Activated T-cell treated with anti-CD3 and anti-CD28 coated beads, Interleukin-2, amount 50 U/mL, for 72 hours (primary cell): ENCODE measurements at places on chromosomes 12 and 14. TPM values are rescaled to one million over a fixed set of nuclear protein-coding genes. Genes with fewer than 3 reads are reported as not detected.
A peak's percentile ranks its signal among the peaks of the same experiment; 100 is the strongest.

The DLK1 gene
- total RNA-seq: not detected

The DHRS2 gene
- 5.0 TPM for total RNA-seq

The HPD gene
- total RNA-seq: not detected

The TPI1 gene
- 562 TPM for total RNA-seq

The PPP1CC gene
- total RNA-seq: 302 TPM

The GYS2 gene
- total RNA-seq: not detected

The MGP gene
- 0.67 TPM for total RNA-seq

The SOX5 gene
- 2.5 TPM for total RNA-seq

The LHX5 gene
- total RNA-seq: 0.07 TPM

The CDKL1 gene
- total RNA-seq: 6.3 TPM

The ERBB3 gene
- 1.9 TPM for total RNA-seq

The RNASE1 gene
- total RNA-seq: not detected

The FBXL14 gene
- total RNA-seq: 19.9 TPM

The PTGER2 gene
- 6.2 TPM for total RNA-seq

GRCh38 chr12:22691319-22691718 is 66.3 kb downstream of the ETNK1 start:
- H3K27ac ChIP-seq: no peak overlapping the region
- no peak overlapping the region for H3K4me3 ChIP-seq
- peaks cover 5% of the 10 kb centered on the region for H3K36me3 ChIP-seq
- H3K4me1 ChIP-seq: peaks cover 15% of the 10 kb centered on the region

DNA sequence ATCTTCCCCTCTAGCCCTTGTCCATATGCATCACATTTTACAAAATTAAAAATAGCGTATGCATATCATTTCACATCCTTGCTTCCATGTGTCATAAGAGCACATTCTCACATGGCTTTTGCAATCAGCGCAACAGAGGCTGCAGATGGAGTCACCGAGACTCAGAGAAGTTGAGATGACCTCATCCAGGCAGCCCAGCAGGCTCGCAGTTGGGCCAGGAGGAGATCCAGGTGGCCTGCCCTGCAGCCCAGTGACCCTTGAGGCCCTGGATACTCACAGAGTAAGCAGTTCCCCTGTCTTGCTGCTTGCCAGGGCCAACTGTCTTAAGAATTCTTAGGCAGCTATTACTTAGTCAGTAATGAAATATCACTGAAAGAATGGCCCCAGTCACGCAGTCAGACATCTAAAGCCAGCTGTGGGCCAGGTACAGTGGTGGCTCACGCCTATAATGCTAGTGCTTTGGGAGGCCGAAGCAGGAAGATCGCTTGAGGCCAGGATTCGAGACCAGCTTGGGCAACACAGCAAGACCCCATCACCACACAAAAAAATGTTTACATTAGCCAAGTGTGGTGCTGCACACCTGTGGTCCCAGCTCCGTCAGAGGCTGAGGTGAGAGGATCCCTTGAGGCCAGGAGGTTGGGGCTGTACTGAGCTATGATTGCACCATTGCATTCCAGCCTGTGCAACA is 9.1 kb downstream of the CAMKK2 start:
- H3K27ac ChIP-seq: no peak overlapping the region
- no peaks in the 10 kb centered on the region for H3K36me3 ChIP-seq
- H3K27me3 ChIP-seq: no peaks in the 10 kb centered on the region
- no peak for DNase-seq
- no peak overlapping the region for H3K4me3 ChIP-seq

DNA sequence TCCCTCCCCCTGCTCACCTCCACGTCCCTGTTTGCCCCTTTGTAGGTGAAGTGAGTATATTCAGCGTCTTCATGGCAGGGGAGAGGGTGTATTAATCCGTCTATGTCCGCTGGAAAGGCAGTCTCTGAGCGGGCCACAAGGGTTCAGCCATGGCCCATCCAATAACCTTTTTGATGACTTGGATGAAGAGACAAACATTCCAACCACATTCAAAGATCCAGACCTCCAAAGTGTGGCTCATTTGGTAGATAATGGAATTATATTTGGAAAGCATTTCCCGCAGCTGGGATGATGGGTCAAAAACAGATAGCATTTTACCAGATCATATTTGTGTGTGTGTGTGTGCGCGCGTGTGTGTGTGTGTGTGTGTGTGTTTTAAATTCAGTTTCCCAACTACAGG is 345.9 kb downstream of the DPF3 start:
- peaks cover 5% of the 10 kb centered on the region for H3K27me3 ChIP-seq
- no peaks in the 10 kb centered on the region for H3K36me3 ChIP-seq
- no peak overlapping the region for H3K27ac ChIP-seq
- no peaks in the 10 kb centered on the region for H3K4me1 ChIP-seq
- DNase-seq: no peak
- H3K4me3 ChIP-seq: no peak overlapping the region

- H3K4me1 ChIP-seq: peaks cover 72% of the 10 kb centered on the region
- H3K36me3 ChIP-seq: no peaks in the 10 kb centered on the region
- H3K27me3 ChIP-seq: no peaks in the 10 kb centered on the region
- peak; percentile 46 for DNase-seq
- H3K4me3 ChIP-seq: no peak overlapping the region
- peak overlapping the region; percentile 43 for H3K27ac ChIP-seq
Measured at GRCh38 chr12:11814374-11814773, 164.9 kb downstream of the ETV6 start.

GRCh38 chr12:118645219-118645618 is 268.9 kb downstream of the SUDS3 start:
- H3K36me3 ChIP-seq: no peaks in the 10 kb centered on the region
- peak; percentile 2 for DNase-seq
- H3K4me3 ChIP-seq: no peak overlapping the region
- no peaks in the 10 kb centered on the region for H3K4me1 ChIP-seq
- no peak overlapping the region for H3K27ac ChIP-seq

DNA sequence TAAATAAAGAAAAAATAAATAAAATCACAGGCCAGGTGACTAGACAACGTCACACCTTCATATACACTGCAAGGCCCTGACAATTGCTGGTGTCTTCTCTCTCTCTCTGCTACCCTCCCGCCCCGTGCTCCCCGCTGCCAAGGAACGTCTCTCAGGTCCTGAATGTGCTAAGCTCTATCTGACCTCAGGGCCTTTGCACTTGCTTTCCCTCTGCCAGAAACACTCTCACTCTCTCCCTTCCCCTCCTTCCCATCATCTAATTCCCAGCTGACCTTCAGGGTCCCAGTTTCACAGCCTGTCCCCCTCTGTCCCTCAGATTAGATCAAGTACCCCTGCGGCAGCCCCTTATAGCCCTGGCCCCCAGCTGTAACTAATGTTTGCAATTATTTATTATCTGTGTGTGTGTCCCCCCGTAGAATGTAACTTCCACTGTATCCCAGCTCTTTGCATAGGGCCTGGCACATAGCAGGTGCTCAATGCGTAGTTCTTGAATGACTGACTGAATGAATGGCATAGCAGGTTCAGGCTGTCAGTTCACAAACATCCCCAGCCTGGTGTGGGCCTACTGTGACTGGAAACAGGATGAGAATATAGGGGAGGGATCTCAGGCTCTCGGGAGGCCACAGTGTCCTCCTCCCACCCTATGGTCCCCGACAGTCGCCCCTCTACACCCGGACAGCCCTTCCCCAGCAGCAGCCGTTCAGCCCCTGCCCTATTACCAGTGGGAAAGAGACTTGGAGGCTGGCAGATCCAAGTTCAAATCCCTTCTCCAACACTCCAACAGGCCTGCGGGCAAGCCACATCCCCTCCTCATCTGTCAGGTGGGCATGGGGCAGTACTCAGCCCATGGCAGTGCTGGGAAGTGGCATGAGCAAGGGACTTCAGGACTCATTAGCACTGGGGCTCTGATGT is 6.6 kb downstream of the BEGAIN start:
- H3K4me3 ChIP-seq: no peak overlapping the region
- H3K27me3 ChIP-seq: no peaks in the 10 kb centered on the region
- H3K27ac ChIP-seq: no peak overlapping the region
- DNase-seq: no peak
- no peaks in the 10 kb centered on the region for H3K4me1 ChIP-seq

DNA sequence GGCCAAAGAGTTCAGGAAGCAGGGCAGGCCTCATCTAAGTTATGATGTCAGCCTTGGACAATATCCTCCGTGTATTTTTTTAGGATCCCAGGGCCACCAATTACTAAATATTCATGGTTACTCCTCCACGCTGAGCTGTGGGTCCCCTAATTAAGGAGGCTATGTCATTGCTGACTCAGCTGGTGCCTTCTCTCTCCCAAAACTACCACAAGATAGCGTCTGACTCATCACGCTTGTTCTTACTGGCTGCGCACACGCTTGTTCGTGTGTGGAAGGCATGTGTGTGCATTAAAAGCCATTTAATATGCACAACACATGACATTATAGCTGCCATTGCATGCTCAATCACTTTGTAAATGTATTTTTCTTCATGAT is 78.3 kb downstream of the GSC start:
- H3K27ac ChIP-seq: no peak overlapping the region
- no peak overlapping the region for H3K4me3 ChIP-seq
- no peak for DNase-seq
- no peaks in the 10 kb centered on the region for H3K36me3 ChIP-seq
- peaks cover 5% of the 10 kb centered on the region for H3K27me3 ChIP-seq

DNA sequence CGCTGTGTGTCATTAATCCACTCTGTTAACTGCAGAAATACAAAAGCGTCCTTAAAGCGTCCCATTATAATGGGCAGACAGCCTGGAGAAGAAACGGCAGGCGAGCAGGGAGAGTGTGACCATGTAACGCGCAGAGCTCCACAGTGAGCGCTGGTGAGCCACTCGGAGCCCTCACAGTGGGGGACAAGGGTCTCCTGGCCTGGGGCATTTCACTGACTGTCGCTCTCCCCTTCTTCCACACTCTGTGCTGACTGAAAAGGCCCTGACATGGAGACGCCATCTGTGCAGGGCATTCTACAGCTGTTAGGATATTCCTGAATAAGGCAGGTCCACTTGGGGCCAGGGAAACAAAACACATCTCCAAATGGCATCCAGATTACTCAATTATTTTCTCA is 24.2 kb downstream of the CCDC92 start:
- no peaks in the 10 kb centered on the region for H3K27me3 ChIP-seq
- no peak overlapping the region for H3K27ac ChIP-seq
- DNase-seq: no peak
- H3K36me3 ChIP-seq: no peaks in the 10 kb centered on the region
- H3K4me1 ChIP-seq: no peaks in the 10 kb centered on the region

- no peak overlapping the region for H3K4me3 ChIP-seq
- no peaks in the 10 kb centered on the region for H3K36me3 ChIP-seq
- peaks cover 4% of the 10 kb centered on the region for H3K4me1 ChIP-seq
- DNase-seq: peak; percentile 26
Measured at GRCh38 chr12:126588586-126589249, 1523.5 kb downstream of the AACS start.

DNA sequence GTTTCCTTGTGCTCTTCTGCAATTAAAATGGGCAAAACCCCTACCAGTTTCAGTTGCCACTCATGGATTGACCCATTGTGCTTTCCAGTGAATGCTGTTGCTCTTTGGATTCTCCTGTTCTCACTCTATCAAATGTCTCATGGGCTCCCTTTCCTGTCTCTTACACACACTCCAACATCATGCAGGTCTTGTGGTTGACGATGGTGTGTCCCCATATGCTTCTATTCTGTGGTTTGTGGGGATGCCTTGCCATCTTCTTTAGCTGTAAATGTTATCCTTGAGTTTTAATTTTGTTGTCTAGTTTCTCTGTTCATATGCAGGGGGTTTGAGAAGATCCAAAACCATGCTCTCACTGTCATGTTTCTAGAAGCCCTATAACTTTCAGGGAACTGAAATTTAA is 31.9 kb upstream of the FBXO34 start:
- no peak overlapping the region for H3K4me3 ChIP-seq
- DNase-seq: no peak

GRCh38 chr12:131639270-131639940 is 71.5 kb upstream of the SFSWAP start:
- no peak overlapping the region for H3K4me3 ChIP-seq
- H3K27ac ChIP-seq: no peak overlapping the region
- peaks cover 26% of the 10 kb centered on the region for H3K27me3 ChIP-seq
- H3K4me1 ChIP-seq: no peaks in the 10 kb centered on the region
- no peak for DNase-seq
- no peaks in the 10 kb centered on the region for H3K36me3 ChIP-seq

DNA sequence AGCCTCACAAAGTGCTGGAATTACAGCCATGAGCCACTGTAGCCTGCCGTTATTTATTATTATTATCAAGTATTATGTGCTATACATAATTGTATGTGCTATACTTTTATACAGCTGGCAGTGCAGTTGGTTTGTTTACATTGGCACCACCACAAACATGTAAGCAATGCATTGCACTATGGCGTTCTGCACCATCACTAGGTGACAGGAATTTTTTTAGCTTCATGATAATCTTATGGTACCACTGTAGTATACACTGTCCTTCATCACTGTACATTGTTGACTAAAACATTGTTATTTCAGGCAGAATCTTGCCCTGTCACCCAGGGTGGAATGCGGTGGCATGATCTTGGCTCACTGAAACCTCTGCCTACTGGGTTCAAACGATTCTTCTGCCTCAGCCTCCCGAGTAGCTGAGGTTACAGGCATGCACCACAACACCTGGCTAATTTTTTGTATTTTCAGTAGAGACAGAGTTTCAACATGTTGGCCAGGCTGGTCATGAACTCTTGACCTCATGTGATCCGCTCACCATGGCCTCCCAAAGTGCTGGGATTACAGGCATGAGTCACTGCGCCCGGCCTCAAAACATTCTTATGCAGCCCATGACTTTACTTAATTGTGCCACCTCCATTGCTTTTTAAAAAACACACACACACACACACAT is 17.1 kb downstream of the MRPL42 start:
- no peak for DNase-seq
- peaks cover 20% of the 10 kb centered on the region for H3K36me3 ChIP-seq
- no peaks in the 10 kb centered on the region for H3K27me3 ChIP-seq

GRCh38 chr12:128708789-128709188 is 115.0 kb downstream of the SLC15A4 start:
- H3K4me3 ChIP-seq: no peak overlapping the region
- no peaks in the 10 kb centered on the region for H3K36me3 ChIP-seq
- no peaks in the 10 kb centered on the region for H3K27me3 ChIP-seq
- DNase-seq: no peak
- no peaks in the 10 kb centered on the region for H3K4me1 ChIP-seq

DNA sequence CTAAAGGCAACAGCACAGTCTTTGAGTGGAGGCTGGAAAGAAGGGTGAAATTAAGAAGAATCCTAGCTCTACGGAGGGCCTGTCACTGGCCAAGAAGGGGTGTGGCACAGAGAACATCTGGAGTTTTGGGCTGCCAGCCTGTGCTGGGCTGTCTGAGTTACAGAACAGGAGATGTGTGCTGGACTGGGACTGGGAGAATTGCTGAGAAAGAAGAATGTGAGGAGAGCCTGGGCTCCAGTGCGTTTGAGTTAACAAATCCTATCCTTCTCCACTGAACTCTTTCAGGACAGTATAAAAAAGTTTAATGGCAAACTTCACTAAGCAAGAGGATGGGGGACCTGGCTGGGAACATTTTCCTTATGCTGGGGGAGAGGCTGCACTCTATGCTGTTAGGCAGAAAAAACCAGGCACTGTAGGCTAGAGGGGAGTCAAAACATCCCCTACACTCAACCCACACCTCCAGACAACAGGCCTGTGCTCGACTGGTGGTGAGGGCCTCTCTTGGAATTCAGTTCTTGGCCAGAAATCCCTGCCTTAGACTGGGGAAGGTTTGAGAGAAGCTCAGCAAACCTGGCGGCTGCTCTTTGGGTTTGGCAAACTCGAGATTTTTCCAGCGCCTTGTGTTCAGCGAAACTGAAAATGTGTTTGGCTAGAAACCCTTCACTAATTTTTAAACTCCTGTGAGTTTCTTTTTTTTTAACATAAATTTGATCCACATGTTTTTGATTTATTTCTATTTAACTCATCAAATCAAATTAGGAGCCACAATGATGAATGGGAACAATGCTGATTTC is 217.3 kb downstream of the MON2 start:
- no peak overlapping the region for H3K4me3 ChIP-seq
- DNase-seq: no peak

- no peaks in the 10 kb centered on the region for H3K27me3 ChIP-seq
- no peak overlapping the region for H3K27ac ChIP-seq
- no peak for DNase-seq
- no peaks in the 10 kb centered on the region for H3K4me1 ChIP-seq
- H3K36me3 ChIP-seq: no peaks in the 10 kb centered on the region
Measured at GRCh38 chr14:75628816-75629215, 31.9 kb downstream of the ERG28 start.
